Right hindlimb (tissue), 1 donor: ENCODE measurements at places on chromosomes 5 and 9.

DNA sequence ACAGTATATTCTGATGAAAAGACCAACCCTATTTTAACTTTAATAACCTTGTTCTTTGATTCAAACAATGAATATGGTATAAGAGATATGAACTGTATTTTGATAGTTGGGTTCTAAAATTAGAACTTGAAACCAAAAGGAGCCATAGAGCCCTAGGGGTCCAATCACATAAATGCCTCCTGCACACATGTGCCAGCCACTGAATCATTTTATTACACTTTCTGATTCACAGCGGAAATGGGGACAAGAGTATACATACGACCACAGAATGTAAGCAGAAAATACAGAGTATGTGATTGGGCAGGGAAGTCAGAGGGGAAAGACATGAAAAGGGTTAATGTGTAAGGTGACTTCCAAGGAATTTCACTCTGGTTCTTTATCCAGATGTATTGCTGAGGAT, 1000.2 kb downstream of the NR2F1-AS1 start:
- no peak for DNase-seq

- no peak for DNase-seq
Measured at GRCh38 chr5:127602896-127603844, 45.7 kb upstream of the CTXN3 start.

DNA sequence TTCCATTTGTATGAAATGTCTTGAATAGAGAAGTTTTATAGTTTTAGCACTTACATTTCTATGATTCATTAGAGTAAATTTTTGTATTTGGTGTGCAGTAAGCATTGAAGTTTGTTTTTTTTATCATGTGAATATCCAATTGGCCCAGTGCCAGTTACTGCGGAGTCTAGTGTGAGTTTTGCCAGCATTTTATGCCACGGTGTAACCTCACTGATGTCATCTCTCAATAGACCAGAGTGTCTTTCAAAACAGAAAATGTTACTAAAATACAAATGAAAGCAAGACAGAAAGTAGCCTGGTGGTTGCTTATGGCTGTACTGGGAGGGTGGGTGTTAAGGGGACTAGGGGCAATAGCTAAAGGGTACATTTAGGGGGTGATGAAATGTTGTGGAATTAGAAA, 62.8 kb downstream of the IPPK start:
- peak; percentile 61 for DNase-seq

- peak; percentile 40 for DNase-seq
Measured at GRCh38 chr9:113566016-113566711, 102.6 kb downstream of the RGS3 start.

DNA sequence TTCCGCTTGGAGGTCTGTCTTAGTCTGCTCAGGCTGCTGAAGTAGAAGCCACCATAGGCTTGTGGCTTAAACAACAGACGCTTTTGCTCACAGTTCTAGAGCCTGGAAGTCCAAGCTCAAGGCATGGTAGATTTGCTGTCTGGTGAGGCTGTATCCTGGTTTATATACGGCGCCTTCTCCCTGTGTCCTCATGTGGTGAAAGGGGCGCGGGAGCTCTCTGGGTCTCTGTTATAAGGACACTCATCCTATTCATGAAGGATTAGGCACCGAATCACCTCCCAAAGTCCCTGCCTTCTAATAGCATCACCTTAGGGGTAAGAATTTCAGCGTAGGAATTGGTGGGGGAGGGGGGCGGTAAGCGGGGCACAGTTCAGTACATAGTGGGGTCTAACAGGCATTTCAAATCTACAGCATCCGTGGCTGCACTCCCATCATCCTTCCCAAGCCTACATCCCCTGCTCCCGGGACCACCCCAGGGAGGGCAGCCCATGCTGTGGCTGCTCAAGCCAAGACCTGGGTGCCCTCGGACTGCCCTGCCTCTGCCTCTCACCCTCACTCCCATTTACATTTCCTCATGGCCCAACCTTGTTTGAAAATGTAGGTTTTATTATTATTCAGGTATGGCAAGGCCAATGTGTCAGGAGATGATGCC, 15.1 kb upstream of the LPCAT1 start:
- DNase-seq, result no peak

DNA sequence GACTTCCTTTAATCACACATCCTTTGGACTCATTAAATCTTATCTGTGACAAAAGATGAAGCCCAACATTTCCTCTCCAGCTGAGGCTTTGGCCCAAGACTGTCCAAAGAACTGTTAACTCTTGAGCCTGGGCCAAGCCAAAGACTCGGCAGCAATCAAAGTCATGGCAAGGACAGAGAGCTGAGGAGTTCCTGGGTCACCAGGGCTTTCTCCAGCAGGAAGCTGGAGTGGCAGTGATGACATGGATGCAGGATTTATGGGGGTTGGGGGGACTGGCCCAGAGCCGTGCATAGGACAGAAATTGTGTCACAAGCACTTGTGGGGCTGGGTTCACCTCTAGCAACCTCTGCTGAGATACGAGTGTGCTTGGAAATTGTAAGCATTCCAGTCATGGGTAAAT, 440.3 kb downstream of the PLK2 start:
- peak; percentile 31 for DNase-seq

DNA sequence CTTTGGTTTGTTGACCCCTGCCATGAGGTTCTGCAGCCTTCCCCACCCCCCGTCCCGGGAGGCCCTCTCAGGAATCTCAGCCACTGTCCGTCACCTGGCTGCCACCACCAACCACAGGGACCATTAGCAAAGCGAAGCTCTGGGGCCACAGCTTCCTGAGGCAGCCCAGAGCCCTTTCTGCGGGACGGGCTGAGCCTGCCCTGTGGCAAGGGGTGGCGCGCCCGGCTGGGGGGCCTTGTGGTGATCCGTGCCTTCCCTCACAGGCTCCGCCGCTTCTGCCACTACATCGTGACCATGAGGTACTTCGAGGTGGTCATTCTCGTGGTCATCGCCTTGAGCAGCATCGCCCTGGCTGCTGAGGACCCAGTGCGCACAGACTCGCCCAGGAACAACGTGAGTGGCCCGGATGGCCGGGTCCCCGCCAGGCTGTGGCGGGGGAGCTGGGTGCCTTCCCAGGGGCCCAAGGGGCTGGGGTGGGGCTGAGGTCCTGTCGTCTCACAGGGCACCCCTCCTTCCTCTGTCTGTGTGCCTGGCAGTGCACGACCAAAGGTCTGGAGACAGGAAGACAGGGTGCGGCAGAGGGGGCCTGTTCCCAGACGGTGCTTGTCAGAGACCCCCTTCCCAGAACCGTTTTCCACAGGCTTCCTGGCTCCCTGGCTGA, 169.2 kb downstream of the CACNA1B start:
- DNase-seq, result no peak

- DNase-seq, result no peak
Measured at GRCh38 chr9:114038724-114039313, 39.3 kb downstream of the AMBP start.

- no peak for DNase-seq
Measured at GRCh38 chr5:2742921-2743679, 8.4 kb downstream of the IRX2 start.

- no peak for DNase-seq
Measured at GRCh38 chr5:168209997-168210396, 81.4 kb upstream of the WWC1 start.

GRCh38 chr9:121754655-121755436, 103.4 kb downstream of the DAB2IP start:
- no peak for DNase-seq

GRCh38 chr5:173657741-173658356, 41.4 kb upstream of the BOD1 start:
- DNase-seq, result no peak

- DNase-seq, result no peak
Measured at GRCh38 chr9:105281926-105282325, 37.5 kb downstream of the SLC44A1 start.
